ENCODE measurements at places on chromosomes 11 and 22.

DNA sequence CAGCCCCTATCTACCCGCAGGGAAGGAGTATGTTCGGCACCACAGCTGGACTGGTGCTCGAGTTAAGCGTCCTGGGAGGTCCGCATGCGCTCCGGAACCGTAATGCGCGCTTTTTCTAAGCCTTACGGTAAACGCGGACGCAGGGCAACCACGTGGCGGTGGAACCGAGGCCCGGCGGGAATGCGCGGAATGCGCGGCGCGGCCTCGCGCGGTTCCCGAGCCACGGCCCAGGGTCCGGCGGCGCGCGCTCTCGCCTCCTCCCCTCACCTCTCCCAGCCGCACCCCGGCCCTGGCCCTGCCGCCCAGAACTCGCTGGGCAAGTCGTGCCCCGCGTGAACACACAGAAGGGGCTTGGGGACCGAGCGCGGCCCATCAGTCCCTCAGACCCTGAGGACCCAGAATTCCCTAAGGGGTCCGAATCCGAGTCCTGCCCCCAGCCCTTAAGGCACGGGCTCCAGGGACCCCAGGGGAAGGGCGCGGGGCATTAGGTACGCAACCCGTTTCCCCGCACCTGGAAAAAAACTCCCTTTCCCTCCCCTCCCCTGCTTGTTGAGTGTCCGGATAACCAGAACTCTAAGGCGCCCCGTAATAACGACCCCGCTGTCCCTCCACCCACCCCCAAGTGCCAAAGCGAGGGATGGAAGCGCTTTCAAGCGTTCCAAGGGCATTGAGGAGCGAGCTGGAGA is 4.3 kb upstream of the CCND1 start:
- peak; percentile 76 for DNase-seq

- DNase-seq: no peak
Observed at GRCh38 chr11:57359896-57360690, 20.9 kb downstream of the PRG3 start.

GRCh38 chr11:71542879-71543777 is 5.1 kb upstream of the KRTAP5-9 start:
- DNase-seq: no peak

- no peak for DNase-seq
Observed at GRCh38 chr11:28834877-28835276, 726.7 kb downstream of the METTL15 start.

DNA sequence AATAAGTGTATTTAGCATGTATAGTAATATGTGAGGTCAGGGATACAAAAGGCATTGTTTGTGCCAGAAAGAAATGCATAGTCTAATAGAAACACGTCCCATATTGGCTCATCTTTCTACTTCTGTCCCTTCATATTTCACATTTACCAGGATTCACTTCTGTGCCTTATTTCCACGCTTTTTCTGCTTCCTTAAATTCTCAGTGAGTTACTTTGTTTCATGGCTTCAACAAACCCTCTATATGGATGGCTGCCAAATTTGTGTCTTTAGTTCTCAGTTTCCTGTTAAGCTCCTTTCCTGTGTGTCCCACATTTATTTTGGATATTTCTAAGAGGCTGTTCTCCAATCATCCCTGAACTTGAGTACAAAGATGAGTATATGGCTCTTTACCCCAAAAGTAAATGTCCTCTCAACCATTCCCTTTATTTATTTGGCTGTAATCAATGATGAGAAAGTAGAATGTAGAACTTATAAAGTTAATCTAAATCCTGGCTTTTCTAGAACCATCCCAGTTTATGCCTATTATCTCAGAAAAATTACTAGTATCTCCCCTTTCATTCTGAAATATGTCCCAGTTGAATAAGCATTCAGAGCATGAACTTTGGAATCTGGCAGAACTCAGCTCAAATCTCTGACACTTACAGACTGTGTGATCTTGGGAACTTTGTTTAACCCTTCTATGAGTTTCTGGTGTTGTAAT is 23.5 kb downstream of the OR8B12 start:
- DNase-seq: no peak
